ENCODE measurements at places on chromosomes 6 and 20.

GRCh38 chr20:63094767-63095499 lies 88.2 kb upstream of the BHLHE23 start:
- DNase-seq = no peak

DNA sequence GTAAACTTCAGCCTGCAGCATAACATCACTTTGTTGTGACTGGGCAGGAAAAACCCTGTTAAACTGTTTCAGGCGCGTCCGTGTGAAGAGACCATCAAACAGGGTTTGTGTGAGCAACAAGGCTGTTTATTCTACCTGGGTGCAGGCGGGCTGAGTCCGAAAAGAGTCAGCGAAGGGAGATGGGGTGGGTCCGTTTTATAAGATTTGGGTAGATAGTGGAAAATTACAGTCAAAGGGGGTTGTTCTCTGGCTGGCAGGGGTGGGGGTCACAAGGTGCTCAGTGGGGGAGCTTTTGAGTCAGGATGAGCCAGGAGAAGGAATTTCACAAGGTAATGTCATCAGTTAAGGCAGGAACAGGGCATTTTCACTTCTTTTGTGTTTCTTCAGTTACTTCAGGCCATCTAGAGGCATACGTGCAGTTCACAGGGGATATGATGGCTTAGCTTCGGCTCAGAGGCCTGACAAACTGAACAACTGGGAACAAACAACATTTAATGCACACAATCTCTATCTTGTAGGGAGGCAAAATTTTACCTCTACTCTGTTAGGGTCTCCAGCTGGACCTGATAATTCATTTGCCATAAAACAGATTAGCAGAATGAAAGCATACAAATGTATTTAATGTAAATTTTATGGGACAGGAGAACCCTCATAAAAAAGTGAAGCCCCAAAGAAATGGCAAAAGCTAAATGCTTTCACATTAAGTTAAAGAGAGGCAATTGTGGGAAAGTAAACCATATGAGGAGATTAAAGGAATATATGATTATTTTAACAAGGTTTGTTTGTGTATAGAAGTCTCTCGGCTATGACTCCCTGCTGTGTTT lies 58.3 kb upstream of the HFE start:
- DNase-seq = no peak

GRCh38 chr6:30344191-30344867 lies 627 bp upstream of the RPP21 start:
- no peak for DNase-seq

- no peak for DNase-seq
These were observed 586.3 kb upstream of the MAP3K7 start for GRCh38 chr6:91173186-91173585.

Data from AG08396 (cell line).